H9 (cell line): ENCODE measurements at places on chromosomes 4 and X.

GRCh38 chr4:498328-498904, 540 bp downstream of the ZNF721 start:
- DNase-seq, result no peak

- DNase-seq, result no peak
These were observed 421.0 kb downstream of the ADAM29 start for GRCh38 chr4:175339100-175339707.

- DNase-seq, result no peak
These were observed 667.5 kb downstream of the GRXCR1 start for GRCh38 chr4:43560047-43560446.

- DNase-seq, result no peak
These were observed 9.1 kb downstream of the GRPEL1 start for GRCh38 chr4:7058792-7059191.
